Body of pancreas (tissue), 4 donors: ENCODE measurements at places on chromosomes 11 and 22.

GRCh38 chr11:71481101-71481960 is 28.3 kb downstream of the NADSYN1 start:
- no peak for DNase-seq

DNA sequence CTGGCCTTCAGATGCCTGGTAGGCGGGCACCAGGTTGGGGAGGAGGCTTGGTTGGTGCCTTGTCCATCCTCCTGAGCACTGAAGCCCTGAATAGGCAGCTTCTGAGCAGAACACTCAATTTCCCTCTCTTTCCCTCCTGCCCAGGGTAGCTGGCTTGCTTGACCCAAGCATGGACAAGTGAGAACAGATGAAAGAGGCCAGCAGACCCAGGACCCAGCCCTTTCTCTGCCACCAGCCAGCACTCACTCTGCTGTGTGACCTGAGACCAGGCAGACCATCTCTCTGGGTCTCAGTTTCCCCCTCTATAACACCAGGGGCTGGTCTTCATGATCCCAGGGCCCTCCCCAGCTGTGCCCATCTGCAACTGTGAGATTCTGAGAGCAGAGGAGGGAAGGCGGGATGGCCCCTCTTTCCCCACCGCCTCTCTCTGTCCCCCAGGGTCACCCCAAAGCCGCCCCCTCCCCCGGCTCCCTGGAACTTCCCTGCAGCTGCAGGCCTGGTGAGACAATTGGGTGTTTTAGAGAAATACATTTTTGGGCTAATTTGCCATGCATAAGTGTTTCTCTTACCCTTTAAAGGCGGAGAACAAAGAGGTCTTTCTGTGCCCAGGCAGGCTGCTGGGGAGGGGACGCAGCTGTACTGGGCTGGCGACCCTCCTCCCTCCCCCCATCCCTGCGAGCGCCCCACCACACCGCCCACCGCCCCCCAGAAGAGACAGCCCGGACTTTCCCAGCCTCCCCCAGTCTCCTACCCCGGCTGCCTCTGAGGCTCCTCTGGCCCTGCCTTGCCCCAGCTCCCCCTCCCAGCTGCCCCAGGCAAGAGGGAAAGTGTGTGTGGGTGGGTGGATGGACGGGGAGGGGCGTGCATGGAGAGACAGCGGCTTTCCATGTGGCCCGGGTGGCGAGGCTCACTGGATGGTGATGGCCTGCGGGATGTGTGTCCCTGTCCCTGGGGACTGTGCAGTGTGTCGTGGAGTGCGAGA is 30.8 kb upstream of the PICK1 start:
- no peak for DNase-seq

GRCh38 chr11:128620309-128621100 is 33.1 kb upstream of the ETS1 start:
- DNase-seq, result no peak

DNA sequence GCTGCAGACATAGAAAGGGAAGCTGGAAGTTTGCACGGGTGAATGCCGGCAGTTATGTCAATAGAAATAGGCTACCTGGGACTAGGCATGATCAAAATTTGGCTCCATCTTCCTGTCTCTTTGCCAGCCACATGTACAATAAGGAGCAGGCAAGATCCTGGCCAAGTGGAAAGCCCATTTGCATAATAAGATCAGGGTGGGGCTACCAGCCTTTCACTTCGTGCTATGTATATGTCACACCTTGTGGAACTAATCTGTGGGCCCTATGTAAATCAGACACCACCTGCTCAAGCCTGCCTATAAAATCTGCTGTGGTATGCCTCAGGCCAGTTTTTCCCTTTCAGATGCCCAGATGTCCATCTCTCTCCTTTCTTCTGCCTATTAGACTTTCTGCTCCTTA is 79.3 kb upstream of the DRD2 start:
- no peak for DNase-seq

GRCh38 chr11:30775233-30775522 is 189.0 kb upstream of the MPPED2 start:
- DNase-seq, result no peak

- DNase-seq, result no peak
These were observed 14.1 kb downstream of the CXCR5 start for GRCh38 chr11:118897721-118898310.

DNA sequence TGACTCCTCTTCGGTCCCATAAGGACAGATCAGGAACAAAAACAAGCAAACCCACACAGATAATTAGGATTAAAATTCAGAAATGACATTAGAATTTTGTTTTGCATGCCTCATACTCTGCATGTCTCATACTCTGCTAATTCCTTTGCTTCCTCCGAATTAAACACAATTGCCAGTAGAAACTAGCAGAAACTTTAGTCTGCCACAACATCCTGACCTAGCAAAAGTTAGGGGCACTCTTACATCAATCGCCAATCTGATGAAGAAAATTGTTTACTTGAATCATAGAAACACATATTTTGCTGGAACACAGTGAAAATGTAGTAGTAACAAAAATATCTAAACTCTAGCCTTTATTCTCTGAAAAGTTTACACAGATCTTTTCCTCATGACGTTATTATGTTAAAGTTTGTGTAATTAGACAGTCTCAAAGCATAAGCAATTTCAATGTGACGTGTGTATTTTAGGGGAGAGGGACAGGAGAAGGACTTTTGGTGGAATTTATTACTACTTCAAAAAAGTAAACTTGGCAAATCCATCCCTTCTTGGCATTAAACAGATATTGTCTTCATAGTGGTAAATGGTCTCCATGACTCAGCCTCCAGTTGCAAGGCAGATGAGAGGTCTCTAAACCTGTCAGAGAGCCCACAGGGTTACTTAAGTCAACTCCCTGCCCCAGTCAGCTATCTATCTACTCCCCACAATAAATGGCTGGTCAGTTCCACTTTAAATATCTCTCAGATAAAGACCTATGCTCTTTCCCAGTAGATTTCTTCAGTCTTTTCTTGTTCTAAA is 249.8 kb upstream of the UBASH3B start:
- DNase-seq, result no peak

DNA sequence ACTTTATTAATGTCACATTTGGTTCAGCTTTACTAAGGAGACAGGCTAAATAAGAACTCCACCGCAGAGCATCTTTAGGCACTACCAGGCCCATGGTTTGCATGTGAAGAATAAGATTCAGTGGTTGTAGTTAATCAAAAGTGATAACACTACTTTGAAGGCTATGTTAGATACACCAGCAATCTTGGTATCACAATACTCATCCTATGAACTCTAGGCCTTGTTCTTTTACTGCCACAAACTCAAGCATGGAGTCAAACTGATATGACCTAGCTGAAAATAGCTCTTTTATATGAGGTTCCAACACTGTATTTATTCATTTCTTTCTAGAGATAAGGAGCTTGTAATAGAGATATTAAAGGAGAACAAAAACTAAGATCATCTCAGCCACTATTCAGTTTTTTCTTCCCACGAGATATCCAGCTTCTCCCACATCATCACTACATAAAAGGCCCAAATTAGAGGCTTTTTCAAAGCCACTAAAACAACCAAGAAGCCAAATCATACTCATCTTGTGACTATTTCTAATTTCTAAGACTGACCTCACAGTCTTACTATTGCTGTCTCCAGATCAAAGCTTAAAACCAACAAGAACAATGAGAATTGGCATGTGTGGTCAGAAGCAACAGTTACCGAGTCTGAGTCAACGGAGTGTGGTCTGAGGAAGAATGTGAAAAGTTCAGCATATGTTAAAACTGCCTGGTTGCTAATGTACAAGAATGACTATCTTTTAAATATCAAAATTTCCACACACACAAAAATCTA is 25.1 kb upstream of the GUCY1A2 start:
- no peak for DNase-seq

- no peak for DNase-seq
These were observed 49.6 kb downstream of the IGSF9B start for GRCh38 chr11:133907216-133907615.

- DNase-seq, result no peak
These were observed 21.4 kb downstream of the RELT start for GRCh38 chr11:73397468-73398131.

DNA sequence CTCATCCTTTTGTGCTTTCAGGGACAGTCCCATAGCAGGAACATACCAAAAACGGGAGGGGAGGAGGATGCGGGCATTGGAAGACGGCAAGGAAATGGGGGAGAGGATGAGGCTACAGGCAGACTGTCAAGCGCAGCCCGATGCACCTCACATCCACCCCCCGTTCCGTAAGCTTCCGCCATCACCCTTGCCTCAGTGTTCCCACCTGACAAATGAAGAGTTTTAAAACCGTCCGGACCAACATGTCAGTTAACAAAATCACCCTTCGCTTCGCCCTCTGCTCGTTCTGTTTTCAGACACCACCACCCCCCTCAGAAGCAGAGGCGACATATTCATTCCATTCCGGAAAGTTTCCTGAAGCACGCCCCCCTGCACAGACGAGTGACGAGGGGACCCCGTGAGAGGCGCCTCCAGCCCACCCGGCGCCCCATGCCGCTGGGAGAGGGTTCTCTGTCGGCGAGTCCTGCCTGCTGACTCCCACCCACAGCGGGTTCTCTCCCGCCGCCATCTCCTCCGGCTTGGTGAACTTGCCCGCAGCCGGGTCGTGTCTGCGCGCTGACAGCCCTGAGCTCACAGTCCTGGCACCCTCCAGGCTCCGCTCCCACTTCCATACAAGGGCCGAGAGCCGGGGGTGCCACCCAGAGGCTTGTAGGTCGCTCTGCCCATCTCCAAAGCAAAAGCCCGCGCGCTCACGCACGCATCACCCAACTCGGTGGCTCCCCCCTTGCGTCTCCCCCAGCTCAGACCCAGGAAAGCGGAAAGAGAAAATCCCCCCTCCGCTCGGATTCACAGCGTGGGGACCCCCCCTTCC is 1.5 kb downstream of the IGSF9B start:
- DNase-seq, result peak; percentile 34

GRCh38 chr11:100315946-100316345 is 371.1 kb upstream of the ARHGAP42 start:
- no peak for DNase-seq

GRCh38 chr11:1952806-1953482 is 5.8 kb downstream of the MRPL23 start:
- DNase-seq, result no peak

DNA sequence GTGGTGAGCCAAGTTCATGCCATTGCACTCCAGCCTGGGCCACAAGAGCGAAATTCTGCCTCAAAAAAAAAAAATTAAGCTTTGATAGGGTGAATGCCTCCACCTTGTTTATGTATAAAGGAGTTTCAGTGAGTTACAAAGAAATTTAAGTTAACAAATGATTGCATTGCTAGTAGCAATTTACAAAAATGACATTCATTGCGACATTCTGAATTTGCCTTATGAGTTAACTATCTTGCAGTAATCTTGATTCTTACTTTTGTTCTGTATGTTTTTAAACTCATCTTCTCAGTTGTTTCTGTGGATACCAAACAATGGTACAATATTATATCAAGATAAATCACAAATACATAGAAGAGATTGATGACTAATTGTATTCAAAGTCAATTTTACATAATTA is 207.0 kb downstream of the DDX10 start:
- DNase-seq, result no peak

DNA sequence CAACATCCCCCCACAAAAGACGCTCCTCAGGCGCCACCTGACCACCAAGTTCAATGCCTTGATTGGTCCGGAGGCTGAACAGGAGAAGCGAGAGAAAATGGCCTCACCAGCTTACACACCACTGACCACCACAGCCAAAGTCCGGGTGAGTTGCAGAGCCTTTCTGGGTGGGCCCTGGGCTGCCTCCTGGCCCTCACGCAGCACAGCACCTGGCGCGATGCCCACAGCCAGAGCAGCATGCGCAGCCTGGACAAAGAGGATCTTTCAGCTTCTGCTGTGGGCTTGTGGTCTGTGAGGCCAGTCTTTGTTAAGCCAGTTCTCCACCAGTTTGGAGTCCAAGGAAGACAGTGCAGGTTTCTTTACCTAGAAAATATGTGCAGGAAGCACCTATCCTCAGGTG is 21.6 kb downstream of the CYB5R2 start:
- no peak for DNase-seq

DNA sequence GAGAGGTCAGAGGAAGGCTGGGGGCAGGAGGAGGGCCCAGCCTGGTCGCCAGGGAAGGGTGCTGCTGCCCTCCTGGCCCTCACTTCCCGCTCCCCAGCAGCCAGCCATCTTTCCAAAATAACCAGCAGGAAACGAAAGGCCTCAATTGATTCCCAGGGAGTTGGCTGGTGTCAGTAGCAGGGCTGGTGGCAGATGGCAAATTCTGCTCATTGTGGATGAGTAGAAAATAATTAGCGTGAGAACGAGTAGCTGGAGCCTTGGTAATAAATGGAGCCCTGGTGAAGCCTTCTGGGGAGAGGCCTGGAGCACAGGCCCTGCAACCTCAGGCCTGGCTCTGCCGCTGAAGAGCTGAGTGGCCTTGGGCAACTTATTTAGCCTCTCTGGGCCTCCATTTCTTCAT is 31.3 kb downstream of the DAGLA start:
- no peak for DNase-seq

DNA sequence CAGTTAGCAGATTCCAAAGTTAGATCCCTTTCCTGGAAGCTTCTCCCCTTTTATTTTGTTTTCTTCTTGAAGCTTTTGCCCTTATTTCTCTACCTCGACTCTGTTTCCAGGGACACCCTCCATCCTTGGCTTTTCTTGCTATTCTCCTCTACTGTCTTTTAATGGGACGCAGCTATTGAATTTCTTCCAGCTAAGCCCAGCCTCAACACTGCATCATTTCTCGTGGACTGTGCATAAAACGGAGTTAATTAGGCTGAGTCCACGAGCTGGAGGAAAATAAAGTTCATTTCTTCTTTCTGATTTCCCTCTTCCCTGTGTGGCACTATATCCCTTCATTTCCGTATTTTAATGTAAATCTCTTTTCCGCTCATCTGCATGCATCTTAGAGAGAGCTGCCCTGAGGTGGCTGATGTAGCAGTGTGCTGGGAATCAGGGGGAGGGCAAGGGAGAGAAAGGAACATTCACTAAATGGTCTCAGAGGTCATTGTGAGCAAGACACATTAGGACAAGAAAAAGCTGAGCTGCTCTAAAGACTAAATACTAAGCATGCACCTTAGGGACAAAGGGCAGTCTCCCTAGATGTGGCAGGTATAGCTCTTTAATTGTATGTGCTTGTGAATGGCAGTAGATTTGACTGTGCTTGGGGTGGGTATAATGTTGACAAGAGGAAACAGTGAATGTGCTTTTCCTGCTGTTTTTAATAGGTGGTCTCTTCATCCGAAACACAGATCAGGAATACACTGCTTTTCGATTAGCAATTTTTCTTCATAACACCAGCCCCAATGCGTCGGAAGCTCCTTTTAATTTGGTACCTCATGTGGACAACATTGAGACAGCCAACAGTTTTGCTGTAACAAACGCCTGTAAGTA is 1.9 kb downstream of the GRIA4 start:
- DNase-seq, result no peak

- no peak for DNase-seq
These were observed 28.7 kb downstream of the CECR2 start for GRCh38 chr22:17397756-17398547.
